M059J (cell line): ENCODE measurements at places on chromosomes 1 and 21. TPM values are rescaled to one million over a fixed set of nuclear protein-coding genes. Genes with fewer than 3 reads are reported as not detected.

FAM229A gene
- 0.42 and 1.2 TPM in 2 replicates for total RNA-seq

AVPR1B gene
- total RNA-seq, result not detected in 2 replicates

DNA sequence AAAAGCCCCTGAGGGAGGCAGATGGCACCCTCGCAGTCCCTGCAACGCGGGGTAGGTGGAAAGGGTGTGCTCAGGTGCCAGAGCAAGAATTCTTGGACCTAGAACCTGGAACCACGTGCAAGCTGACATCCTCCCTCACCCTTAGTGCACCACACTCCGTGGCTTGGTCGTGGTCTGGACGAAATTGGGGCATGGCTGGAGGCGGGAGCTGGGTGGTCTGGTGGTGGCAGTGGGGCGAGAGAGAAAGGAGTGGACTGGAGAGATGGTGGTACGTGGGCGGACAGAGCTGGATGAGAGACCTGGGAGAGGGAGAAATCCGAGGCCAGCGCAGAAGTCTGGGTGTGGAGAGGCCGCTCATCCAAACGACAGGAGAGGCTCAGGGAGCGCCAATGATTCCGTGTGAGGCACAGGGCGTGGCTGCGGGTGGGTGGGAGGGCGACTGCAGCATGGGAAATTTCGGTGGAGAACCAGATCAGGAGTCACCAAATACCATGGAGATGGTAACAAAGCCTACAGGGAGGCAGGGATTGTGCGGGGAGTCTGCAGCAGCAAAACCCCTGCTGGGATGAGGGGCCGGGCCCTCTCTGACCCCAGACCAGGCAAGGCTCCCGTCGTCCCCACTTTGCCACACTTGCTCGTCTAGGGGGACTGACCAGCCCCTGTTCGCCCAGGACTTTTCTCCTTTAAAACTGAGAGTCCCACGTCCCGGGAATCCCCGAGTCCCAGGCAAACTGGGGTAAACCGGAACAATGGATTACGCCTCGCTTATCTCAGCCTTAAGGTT is 31.9 kb downstream of the CDCP2 start:
- no peak for DNase-seq

DNA sequence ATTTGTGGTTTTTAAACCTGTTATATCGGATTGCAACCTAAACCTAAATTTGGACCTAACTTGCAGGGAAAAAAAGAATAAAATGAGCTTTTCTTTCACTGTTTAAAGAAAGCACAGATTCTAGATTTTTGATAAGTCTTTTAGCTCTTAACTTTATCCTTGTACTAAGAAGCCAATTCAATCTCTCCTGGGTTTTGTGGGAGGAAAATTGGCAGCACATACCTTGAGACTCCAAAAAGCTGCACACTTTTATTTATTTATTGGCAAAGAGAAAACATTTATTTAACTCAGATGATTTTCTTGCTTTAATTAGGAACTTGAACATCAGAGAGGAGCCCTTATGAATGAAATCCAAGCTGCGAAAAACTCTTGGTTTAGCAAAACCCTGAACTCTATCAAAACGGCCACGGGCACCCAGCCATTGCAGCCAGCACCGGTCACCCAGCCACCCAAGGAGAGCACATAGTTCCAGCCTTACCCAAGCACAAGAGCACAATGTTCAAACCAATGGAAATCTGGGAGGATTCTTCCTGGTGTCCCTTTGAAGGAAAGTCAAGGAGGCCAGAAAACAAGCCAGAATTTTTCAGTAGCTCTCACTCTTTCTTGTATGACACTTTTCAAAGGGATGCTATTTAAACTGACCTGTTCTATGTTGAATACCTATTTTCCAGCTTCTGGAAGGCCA is 10.1 kb upstream of the CACYBP start:
- no peak for DNase-seq
